ENCODE measurements at places on chromosomes 3 and 15.

DNA sequence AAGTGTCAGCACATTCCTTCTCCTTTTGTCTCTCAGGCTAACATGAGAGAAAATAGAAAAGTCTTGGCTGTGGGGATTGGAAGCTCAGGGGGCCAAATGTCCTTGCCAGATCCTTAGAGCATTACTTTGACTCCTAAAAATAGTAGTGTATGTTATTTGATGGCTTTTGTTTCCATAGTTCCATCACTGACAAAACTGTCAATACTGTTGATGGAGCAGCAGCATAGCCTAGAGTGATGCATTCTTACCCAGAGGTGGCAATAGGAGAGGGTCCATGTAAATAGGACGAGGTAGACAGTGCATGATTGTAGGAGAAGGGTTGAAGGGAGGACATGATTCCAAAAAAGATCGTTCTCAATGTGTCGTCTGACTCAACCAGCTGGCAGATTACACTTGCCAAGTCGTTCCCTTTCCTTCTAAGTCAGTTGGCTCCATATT lies 282.7 kb upstream of the TPRG1 start:
- no peak for DNase-seq

DNA sequence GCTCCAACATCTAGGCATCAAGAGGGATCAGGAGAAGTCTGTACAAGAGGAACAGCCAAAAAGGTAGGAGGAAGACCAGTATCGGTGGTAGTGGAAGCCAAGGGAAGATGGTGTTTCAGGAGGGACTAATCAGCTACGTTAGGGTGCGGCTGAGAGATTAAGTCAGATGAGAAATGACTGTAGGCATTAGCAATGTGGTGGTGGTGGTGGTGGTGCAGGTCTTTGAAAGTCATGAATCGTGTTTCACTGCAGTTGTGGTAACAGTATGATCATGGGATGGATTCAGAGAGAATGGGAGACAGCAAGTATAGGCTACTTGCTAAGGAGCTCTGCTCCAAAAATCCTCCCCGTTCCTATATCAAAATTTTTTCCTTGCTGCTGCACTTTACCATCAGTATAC lies 35.5 kb downstream of the ASTE1 start:
- DNase-seq, result no peak

DNA sequence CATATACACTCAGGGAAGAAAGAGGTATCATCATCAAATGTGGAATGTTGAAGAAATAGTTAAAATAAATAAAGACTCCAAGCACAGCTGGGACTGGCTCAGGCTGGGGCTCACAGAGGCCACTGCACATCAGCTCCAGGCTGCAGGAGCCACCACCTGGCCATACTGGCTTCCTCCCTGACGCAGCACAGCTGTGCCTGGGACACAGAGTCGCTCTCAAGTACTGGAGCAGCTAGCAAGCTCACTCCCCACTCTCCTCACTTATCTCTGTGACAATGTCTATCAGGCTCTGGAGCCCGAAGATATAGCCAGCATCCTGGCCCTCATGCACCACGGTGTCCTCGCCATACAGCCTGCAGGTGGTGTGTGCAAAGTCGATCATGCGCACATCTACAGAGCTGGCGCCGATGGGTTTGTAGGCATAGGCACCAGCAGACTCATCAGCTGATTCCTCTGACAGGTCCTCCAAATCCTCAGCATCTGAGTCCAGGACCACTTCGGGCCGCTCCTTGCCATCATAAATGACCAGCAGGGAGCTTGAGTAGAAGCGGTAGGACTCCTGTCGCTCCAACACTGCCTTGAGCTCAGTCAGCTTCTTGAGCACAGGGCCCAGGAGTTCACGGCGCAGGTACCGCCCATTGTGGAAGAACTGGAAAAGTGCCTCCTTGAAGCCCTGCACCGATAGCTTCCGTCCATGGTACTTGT lies 2.5 kb upstream of the NCKIPSD start:
- DNase-seq, result no peak

- no peak for DNase-seq
These were observed 39.3 kb downstream of the CCR1 start for GRCh38 chr3:46168583-46169345.

GRCh38 chr3:125069452-125069851 lies 13.7 kb upstream of the HEG1 start:
- DNase-seq, result no peak
